WTC11 (cell line): ENCODE measurements at places on chromosomes 6 and 20.

DNA sequence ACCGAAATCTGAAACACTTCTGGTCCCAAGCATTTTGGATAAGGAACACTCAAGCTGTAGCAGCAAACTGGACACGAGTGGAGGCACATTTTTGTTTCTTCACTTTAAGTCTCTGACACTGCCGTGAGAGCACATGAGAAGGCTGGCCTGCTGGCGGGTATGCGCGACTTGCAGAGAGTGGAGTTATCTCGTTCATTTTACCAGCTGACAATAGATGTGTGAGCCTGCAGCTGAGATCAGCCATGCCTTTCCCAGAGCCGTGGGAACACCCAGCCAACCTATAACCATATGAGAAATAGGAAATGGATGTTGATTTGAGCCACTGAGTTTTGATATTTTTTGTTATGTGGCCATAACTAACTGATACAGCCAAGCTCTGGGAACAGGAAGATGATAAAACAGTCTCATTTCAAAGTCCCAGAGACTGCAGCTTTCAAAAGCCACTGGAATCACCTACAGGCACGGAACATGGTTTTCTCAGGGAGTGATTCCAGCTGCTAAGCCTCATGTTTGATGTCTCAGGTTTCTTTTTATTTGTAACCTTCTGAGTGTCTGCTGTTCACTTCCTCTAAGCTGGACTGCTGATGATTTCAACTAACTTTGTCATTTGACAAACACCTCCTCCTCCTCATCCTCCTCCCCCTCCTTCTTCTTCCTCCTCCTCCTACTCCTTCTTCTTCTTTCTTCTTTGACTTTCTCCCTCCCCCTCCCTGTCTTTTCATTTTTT is 28.6 kb upstream of the LAMP5 start:
- no peak for DNase-seq

GRCh38 chr6:16851758-16852157 is 90.5 kb upstream of the ATXN1 start:
- no peak for DNase-seq

- DNase-seq, result no peak
These were observed 132.8 kb downstream of the FNDC1 start for GRCh38 chr6:159301810-159302593.

GRCh38 chr6:131754715-131755567 is 44.1 kb upstream of the CTAGE9 start:
- DNase-seq, result no peak

DNA sequence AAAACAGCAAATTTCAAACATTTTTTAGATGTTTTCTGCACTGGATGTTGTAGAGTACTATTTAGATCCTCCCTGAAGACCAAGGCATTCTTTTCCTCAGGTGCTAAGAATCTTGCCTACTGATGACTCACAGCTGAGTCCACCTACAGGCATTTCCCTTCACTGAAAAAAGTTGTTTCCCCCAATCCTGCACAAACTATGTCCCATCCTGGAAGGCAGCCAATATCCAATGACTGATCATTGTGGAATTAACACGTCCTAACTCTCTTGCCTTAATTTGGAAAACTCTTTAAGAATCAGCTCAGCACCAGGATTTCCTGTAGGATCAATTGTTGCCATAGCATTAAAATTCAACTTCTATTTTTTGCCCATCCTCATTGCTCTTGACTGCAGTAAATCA is 268.4 kb upstream of the IRAK1BP1 start:
- DNase-seq, result no peak

DNA sequence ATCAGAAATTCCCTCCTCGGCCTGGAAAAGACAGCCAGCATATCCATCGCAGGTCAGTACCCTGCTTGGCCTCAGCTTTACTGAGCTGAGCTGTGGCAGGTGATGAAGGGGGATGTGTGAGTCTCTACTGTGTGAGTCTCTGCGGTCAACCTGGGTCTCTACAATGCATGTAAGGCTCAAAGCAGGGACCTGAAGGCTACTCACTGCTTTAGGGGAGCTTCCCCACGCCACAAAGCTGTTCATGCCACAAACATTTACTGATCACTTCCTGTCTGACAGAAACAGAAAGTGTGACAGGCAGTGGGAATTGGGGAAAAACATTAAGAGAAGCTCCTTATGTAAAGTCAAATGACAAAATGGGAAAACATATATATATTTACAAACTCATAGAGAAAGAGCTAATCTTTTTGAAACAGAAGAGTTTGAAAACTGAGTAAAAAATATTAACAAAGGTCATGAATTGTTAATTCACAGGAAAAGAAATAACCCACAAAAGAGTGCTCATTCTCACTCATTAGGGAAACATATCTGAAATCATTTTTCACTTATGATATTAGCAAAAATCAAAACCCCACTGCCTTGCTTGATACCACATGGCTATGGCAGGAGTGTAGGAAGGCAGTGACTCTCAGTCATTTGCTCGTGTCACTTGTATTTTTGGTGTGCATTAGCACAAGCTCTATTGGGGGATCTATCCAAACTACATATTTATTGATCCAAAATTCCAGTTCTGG is 5.8 kb downstream of the BTN3A3 start:
- DNase-seq, result no peak

GRCh38 chr6:47007657-47008396 is 34.3 kb downstream of the ADGRF1 start:
- DNase-seq, result no peak

DNA sequence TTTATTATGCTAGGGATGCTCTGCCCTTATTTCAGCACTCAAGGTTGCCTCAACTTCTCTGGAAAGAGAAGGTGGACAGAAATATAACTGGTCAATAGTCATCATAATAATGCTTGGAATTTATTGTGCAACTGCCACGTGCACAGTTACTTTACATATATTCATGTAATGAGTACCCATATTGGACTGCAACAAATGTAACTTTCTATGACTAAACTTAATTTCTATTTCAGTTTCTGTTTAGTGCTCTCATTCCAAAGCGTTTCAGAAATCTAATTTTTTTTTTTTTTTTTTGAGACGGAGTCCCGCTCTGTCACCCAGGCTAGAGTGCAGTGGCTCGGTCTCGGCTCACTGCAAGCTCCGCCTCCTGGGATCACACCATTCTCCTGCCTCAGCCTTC is 28.3 kb upstream of the CD83 start:
- no peak for DNase-seq

DNA sequence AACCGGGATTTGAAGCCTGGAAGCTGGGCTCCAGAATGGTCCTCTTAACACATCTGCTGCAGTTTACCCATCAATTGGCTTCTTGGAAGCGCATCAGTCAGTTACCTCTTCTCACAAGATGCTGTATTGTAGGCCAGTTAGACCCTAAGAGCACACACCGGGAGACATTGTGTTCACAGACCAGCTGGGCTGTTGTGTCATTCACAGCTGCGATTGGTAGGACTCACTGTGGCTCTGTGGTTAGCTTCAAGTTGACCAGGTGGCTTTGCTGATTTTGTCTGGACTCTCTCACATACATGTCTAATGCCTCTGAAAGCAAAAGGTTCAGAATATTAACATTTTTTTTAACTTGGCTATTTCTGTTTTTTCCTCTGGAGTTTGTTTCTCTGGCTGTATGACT is 64.8 kb downstream of the SNX9 start:
- no peak for DNase-seq

DNA sequence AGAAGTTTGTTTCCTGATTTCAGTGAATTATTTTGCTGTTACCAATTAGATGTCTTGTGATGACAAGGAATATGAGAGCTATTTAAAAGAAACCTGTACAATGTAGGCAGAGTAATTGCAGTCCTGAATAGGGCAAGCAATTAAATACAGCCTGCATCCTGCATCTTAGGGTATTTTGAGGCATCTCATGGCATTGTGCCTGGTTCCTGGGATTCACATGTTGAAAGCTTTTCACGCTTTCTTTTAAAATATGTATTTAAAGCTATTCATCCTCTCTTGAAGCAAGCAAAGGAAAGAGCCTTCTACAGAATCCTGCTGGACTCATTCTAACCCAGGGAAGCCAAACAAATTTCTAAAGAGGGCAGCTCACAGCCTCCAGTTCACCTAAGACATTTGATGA is 4.7 kb upstream of the RRAGD start:
- DNase-seq, result no peak
